ENCODE measurements at places on chromosomes 7 and 10. TPM values are rescaled to one million over a fixed set of nuclear protein-coding genes. Genes with fewer than 3 reads are reported as not detected.

MYL10 gene
- not detected for total RNA-seq

PNLIP gene
- not detected for total RNA-seq

RPEL1 gene
- not detected for total RNA-seq

SFTPA1 gene
- total RNA-seq: not detected

DNA sequence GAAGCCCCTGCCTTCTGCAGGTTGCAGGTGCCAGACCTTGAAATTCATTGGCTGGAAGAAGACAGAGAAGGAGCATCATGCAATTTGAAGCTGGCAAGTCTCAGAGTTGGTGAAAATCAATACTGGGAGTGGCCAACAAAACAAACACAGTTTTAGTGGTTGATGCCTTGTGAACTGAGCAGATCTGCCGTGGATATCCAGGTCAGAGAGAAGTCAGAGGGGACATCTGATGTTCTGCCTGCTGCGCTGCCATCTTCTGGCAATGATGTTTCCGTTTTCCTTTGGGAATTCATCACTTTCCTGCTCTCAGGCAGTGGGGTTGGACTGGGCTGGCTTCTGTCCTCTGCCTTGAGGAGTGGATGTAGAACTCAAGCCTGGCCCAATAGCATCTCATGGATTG is 132.0 kb downstream of the RPS24 start:
- H3K27me3 ChIP-seq: no peaks in the 10 kb centered on the region
- no peak overlapping the region for H3K4me3 ChIP-seq
- no peaks in the 10 kb centered on the region for H3K36me3 ChIP-seq
- no peak for DNase-seq

GRCh38 chr10:62899311-62899710 is 83.1 kb upstream of the EGR2 start:
- H3K27ac ChIP-seq: no peak overlapping the region
- no peaks in the 10 kb centered on the region for H3K27me3 ChIP-seq
- H3K36me3 ChIP-seq: no peaks in the 10 kb centered on the region
- DNase-seq: no peak
- no peak overlapping the region for H3K4me3 ChIP-seq

GRCh38 chr7:108286290-108286904 is 156.2 kb upstream of the LAMB4 start:
- H3K27me3 ChIP-seq: no peaks in the 10 kb centered on the region
- peaks cover 6% of the 10 kb centered on the region for H3K4me1 ChIP-seq
- DNase-seq: no peak
- H3K36me3 ChIP-seq: no peaks in the 10 kb centered on the region
- H3K27ac ChIP-seq: no peak overlapping the region

DNA sequence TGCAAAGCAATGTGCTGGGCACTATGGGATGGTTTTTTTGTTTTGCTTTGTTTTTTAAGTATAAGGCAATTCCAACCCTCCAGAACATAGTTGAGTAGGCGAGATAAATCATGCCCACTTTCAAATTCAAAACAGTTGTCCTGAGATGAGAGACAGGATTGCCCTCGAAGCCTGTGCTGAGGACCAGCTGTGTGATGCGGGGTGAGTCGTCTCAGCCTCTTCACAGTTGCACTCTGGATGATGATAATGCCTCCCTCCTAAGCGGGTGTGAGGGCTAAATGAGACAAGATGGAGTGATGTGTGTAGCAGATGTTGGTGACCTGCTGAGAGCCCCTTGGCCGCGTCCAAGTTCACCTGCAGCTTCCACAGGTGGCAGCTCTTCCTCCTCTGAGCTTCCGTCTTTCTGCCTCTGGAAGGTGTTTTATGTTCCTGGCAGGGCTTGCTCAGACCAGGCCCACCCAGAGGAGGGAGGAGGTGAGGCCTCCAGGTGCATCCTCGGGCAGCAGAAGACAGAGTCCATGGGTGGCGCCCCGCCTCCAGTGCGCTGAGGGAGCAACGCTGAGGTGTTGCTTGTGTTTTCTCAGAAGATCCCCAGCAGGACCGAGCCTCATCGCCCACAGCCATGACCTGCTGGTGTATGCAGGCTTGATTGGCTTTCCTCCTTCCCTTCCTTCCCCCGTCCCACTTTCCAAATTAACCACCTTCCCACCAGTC is 30.6 kb downstream of the ECHDC3 start:
- H3K27ac ChIP-seq: no peak overlapping the region
- no peaks in the 10 kb centered on the region for H3K27me3 ChIP-seq
- no peaks in the 10 kb centered on the region for H3K4me1 ChIP-seq
- no peak overlapping the region for H3K4me3 ChIP-seq
- no peaks in the 10 kb centered on the region for H3K36me3 ChIP-seq
- DNase-seq: no peak

GRCh38 chr7:64945503-64946175 is 42.6 kb downstream of the ZNF273 start:
- H3K4me1 ChIP-seq: peaks cover 7% of the 10 kb centered on the region
- H3K4me3 ChIP-seq: no peak overlapping the region
- DNase-seq: no peak
- no peaks in the 10 kb centered on the region for H3K27me3 ChIP-seq
- no peaks in the 10 kb centered on the region for H3K36me3 ChIP-seq
- no peak overlapping the region for H3K27ac ChIP-seq

GRCh38 chr10:130748409-130749057 is 563.0 kb downstream of the TCERG1L start:
- no peak overlapping the region for H3K4me3 ChIP-seq
- no peak overlapping the region for H3K27ac ChIP-seq
- H3K27me3 ChIP-seq: no peaks in the 10 kb centered on the region
- no peak for DNase-seq

DNA sequence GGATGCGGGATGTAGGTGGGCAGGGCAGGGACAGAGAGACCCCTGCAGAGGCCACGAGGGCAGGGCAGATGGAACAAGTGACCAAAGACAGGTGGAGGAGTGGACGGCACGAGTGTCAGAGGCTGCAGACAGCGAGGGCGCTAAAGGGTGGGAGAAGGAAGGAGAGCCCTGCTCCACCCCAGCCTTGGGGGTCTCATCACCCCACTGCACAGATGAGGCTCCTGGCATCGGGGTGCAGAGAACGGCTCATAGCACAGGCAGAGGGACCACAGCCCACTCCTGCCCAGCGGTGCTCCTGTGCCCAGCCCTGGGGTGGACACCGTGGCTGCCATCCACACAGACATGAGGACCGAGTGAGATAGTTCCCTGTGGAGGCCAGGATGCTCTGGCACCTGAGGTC is 2.2 kb upstream of the LAT2 start:
- H3K4me3 ChIP-seq: no peak overlapping the region
- no peak overlapping the region for H3K27ac ChIP-seq
- H3K4me1 ChIP-seq: no peaks in the 10 kb centered on the region
- no peaks in the 10 kb centered on the region for H3K36me3 ChIP-seq
- DNase-seq: no peak

GRCh38 chr10:70097459-70097858 is 35.2 kb downstream of the AIFM2 start:
- no peak overlapping the region for H3K4me3 ChIP-seq
- peaks cover 7% of the 10 kb centered on the region for H3K36me3 ChIP-seq
- H3K27ac ChIP-seq: no peak overlapping the region
- no peak for DNase-seq

DNA sequence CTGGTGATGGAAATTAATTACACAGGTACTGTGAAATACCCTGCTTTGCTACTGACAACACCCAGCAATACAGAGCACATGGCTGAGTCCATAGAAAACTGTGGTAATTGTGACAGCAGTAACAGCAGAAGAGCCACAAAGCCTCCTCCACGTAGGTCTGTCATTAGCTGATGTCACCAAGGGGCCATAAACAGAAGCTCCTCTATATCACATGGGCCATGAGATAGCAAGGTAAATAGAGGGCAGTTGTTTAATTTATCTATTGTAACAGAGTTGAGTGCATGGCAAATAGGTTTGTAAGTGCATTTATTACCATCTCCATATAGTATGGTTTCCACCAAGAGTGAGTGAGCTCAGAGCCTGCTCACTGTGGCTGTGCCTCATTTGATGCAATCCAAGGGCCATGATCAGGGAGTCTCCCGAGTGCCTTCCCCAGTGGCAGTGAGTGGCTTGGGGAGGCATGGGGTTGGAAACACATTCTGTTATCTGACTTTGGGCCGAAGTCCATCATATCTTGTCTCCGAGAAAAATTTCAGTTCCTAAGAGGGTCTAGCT is 281.2 kb downstream of the SKAP2 start:
- no peaks in the 10 kb centered on the region for H3K27me3 ChIP-seq
- DNase-seq: no peak
- H3K36me3 ChIP-seq: no peaks in the 10 kb centered on the region

GRCh38 chr7:124460056-124460450 is 305.5 kb downstream of the GPR37 start:
- H3K27me3 ChIP-seq: no peaks in the 10 kb centered on the region
- no peaks in the 10 kb centered on the region for H3K4me1 ChIP-seq
- H3K36me3 ChIP-seq: no peaks in the 10 kb centered on the region
- DNase-seq: no peak
- no peak overlapping the region for H3K4me3 ChIP-seq

Data from thyroid gland (tissue), 4 donors.